ENCODE measurements at places on chromosomes 1 and 21.

DNA sequence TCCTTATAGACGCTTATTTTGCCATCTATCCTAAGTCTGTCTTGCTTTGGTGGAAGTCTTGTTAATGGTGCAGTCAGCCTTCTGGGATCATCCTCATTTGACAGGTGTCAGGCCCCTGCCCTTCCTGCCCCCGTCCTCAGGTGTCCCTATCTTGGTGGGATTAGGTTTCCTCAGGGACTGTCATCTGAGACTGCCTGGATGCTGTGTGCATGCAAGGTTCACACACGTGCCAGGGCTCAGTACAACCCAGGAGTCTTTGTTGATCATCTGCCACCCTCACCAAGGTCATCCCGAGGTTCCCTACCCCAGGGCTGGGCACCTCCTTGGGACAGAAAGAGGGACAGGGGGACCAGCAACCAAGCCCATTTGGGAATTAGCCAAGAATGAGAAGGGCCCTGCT, 18.0 kb downstream of the PADI2 start:
- no peak for DNase-seq

DNA sequence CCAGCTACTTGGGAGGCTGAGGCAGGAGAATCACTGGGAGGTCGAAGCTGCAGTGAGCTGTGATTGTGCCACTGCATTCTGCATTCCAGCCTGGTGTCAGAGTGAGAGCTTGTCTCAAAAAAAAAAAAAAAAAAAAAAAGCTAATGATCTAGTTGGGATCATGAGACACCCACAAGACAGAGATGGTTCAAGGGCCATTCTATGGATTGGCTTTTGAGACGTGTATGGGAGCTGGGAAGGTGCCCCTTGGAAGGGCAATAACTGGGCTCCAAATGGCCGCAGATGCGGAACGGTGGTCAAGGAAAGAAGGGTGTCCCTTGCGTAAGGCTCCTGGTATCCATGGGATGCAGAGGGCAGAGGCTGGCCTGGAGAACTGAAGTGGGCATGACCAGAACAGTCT, 6.8 kb upstream of the ADAM15 start:
- DNase-seq: no peak

DNA sequence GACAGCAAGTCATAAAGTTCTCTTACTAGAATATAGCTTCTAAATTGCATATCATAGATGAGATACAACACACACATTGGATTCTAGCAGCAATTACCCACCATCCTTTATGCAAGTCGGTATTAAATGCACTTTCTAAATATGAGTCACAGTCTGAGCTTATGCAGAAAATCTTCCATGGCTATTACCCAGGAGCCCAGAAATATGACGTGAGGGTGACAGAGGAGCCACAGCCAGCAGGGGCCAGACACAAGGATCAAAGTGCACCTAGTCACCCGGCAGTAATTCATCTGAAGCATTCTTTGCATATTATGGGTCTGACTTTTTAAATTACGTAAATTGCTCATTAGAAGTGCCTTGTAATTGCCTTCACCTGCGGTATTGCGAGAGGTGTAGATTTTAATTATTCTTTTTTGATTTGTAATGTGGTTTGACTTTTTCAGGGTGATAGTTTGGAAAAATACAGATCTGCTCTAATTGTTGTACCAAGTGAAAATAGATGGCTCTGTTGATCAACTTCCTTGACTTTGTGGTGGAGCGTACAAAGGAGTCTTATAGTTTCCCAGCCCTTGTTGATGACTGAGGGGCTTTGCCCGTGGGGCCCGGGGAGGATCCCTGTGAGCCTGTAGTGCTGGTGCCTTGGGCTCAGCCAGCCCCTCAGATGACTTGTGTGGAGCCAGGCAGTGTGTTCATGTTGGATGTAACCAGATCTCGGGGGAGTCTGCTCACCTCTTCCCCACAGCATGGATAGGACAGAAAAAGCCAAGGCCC, 470.0 kb upstream of the VAMP3 start:
- DNase-seq: no peak

- no peak for DNase-seq
Measured at GRCh38 chr1:158328426-158328825, 2.9 kb downstream of the CD1B start.

DNA sequence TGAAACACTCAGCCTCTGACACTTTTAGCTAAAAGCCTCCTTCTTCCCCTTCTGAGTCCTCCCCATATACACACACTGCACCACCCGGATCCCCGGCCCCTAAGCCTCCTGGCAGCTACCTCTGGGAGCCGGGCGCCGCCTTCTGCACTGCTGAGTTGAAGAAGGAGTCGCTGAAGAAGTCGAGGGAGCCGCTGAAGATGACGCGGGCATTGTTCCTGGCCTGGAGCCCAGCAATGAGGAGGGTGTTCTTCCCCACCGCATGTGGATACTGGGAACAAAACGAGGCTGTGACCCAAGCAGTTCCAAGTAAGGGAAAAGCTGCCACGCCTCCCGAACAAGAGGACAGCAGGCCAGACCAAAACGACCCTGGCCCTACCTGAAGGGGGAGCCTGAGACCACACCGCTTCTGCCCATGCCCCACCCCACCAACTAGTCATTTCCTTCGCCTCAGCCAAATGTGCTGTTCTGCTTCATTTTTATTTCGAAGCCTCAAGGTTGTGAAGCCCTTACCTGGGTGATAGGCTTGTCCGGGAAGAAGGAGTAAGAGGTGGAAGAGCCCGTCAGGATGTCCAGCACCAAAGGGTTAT, 7.0 kb downstream of the DDOST start:
- DNase-seq: no peak

- no peak for DNase-seq
Measured at GRCh38 chr21:42193131-42193671, 25.7 kb upstream of the ABCG1 start.

DNA sequence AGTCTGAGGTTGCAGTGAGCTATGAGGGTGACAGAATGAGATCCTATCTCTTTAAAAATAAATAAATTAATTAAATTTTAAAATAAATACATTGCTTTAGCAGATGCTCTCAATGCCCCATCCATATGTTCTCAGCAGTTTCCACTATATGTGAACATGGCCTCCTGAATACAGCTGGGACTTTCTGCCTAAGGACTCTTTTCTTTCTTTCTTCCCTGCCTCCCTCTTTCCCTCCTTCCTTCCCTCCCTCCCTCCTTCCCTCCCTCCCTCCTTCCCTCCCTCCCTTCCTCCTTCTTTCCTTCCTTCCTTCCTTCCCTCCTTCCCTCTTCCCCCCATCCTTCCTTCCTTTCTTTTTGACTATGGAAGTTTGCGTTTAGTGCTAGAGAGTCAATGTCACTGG, 10.2 kb upstream of the GRIK1 start:
- no peak for DNase-seq

DNA sequence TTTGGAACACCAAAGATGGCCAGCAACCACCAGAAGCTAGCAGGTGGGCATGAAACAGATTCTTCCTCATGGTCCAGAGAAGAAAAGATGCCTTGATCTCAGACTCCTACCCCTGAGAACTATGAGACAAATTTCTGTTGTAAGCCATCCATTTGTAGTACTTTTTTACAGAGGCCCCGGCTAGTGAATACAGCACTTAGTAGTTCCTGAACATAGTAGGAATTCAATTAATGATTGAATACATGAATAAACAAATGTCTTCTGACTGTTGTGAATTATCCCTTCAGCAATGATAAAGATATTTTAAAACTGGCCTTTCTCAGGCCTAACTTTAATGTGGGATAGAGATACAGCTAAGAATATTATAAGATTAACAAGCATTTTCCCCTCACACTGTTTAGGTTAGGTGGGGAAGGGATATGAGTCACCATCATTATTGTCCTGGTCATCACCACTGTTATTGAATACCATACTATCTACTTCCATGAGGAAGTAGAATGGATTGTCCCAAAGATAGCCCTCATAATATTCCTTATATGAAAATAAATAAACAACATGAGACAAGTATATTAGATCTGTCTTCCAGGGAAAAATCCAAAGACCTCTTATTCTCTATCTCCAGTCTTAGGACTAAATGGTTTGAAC, 51.4 kb downstream of the ADCY10 start:
- no peak for DNase-seq

- no peak for DNase-seq
Measured at GRCh38 chr1:229778794-229779193, 152.7 kb downstream of the URB2 start.

GRCh38 chr1:162360237-162360873, 16.3 kb downstream of the SPATA46 start:
- DNase-seq: no peak
